Small intestine (tissue), 16 donors: ENCODE measurements at places on chromosomes 2 and 18. TPM values are rescaled to one million over a fixed set of nuclear protein-coding genes. Genes with fewer than 3 reads are reported as not detected.

GPR75 gene
- 0.27 TPM for polyA plus RNA-seq

- no peaks in the 10 kb centered on the region for H3K4me1 ChIP-seq
- H3K4me3 ChIP-seq, result no peak overlapping the region
- H3K27ac ChIP-seq, result no peak overlapping the region
- H3K27me3 ChIP-seq, result no peaks in the 10 kb centered on the region
- no peak for DNase-seq
Observed at GRCh38 chr2:28764909-28765711, 13.5 kb downstream of the PPP1CB start.

- no peak overlapping the region for H3K4me3 ChIP-seq
- H3K27ac ChIP-seq, result no peak overlapping the region
- no peak for DNase-seq
Observed at GRCh38 chr2:86313341-86313740, 24.1 kb downstream of the REEP1 start.

DNA sequence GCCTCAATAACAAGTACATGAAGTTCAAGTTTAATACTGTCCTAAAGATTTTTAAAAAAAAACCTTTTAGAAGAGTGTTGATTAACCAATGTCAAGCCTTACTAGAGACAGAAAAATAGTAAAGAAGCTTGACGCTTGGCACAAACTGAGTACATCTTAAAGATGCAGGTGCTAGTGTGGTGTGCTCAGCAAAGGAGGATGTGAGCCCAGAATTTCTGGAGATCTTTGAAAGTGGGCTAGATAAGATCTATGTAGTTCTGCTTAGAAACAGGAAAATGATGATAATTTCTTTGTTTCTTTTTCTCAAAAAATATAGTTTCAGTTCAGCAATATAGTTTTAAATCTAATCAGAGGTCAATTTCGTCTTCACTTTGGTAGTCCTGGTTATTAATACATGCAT lies 118.3 kb upstream of the KLHL14 start:
- no peak for DNase-seq
- H3K36me3 ChIP-seq, result no peaks in the 10 kb centered on the region
- H3K4me3 ChIP-seq, result no peak overlapping the region
- H3K27ac ChIP-seq, result no peak overlapping the region

DNA sequence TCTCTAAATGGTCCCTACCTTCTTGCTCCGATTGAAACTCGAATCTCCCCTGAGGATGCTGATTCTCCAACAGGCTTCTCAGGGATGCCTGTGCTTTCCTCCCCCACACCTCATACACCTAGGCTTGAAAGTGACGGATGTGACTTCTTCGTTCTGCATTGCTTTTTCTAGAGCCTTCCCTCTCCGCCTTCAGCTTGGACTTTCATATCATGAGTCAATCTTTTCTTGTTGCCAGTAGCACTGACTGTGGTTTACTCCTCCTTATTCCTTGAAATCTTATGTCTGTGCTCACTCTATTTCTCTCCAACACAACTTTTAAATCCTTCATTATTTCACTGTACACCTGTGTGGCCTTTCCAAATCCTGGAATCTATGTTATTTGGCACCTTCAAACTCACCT lies 451.4 kb downstream of the TMX3 start:
- H3K36me3 ChIP-seq, result no peaks in the 10 kb centered on the region
- no peak overlapping the region for H3K4me3 ChIP-seq
- no peaks in the 10 kb centered on the region for H3K4me1 ChIP-seq
- DNase-seq, result no peak
- H3K27ac ChIP-seq, result no peak overlapping the region
- no peaks in the 10 kb centered on the region for H3K27me3 ChIP-seq

- DNase-seq, result no peak
- H3K36me3 ChIP-seq, result no peaks in the 10 kb centered on the region
- H3K4me3 ChIP-seq, result no peak overlapping the region
- no peak overlapping the region for H3K27ac ChIP-seq
- H3K27me3 ChIP-seq, result peaks cover 4% of the 10 kb centered on the region
Observed at GRCh38 chr18:41948544-41949110, 6.4 kb upstream of the PIK3C3 start.

DNA sequence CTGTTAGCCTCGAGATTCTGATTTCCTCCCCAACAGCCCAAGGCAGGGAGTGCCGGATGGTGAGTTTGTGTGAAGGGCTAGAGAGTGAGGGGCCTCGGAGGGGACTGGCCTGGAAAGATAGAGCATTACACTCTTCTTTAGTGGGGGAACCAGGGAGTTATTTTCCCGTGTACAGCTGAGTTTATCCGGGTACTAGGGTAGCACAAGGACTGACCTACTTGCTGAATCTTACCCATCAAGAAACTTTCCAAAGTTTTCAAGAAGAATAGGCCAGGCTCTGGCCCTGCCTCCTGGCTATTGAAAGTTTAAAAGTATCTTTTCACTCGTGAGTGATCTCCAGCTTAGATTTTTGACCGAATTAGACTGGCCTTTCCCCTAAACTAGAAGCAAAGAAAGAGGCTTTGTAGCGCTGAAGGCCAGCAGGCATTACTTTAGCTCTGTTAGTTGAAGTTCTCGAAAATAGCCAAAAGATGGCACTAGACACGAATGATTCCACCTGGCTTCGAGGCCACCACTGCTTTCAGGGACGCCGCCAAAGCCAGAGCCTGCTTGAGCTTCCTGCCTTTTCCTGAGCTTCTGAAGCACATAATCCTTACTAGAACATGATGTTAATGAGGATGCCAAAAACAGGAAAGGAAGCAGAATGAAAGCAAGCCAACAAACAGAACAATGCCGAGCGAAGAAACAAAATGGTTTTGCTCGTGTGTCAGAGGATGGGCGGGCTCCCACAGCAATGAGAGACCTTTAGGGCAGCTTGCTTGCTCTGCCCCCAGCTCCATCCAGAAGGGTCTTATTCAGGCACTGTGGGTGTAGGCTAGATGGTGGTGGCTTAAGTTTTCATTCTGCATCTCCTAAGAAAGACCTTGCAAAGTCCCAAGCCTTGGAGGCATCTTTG lies 55.8 kb downstream of the TSN start:
- no peaks in the 10 kb centered on the region for H3K27me3 ChIP-seq
- no peak overlapping the region for H3K4me3 ChIP-seq
- H3K36me3 ChIP-seq, result no peaks in the 10 kb centered on the region
- DNase-seq, result peak; percentile 62
